T-helper 17 cell (primary cell): ENCODE measurements at places on chromosomes 6 and 20. TPM values are rescaled to one million over a fixed set of nuclear protein-coding genes. Genes with fewer than 3 reads are reported as not detected.
A peak's percentile ranks its signal among the peaks of the same experiment; 100 is the strongest.

DNA sequence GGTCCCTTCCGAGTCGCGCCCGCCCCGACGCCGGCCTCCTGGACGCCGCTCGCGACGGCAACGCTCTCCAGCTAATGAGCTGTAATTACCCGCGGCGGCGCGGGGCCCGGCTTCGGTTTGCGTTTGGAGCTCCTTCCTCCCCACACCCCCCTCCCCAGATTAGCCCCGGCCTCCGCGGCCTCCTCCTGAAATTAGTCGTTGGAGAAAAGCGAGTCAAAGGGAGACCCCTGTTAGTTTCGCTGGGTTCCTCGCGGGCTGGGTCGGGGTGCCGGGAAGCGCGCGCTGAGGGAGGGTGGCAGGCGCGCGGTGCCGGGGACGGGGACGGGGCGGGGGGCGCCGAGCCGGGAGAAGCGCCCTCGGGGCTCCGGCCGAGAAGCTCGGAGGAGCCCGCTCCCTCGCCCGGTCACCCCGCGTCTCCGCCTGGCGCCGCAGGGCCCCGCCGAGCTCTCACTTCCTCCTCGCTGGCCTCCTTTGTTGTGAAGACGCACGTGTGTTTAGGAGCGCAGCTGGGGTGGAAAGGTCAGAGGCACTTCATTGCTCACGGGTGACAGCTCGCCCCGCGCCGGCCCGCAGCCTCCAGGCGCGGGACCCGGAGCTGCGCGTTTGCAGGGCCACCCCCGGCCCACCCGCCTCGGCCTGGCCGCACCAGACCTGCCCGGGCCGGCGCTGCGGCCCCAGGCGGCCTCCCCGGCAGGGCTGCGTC lies 4.9 kb downstream of the FOXC1 start:
- peaks cover 46% of the 10 kb centered on the region for H3K27me3 ChIP-seq
- no peak overlapping the region for H3K27ac ChIP-seq
- no peak overlapping the region for H3K4me3 ChIP-seq
- peaks cover 19% of the 10 kb centered on the region for H3K4me1 ChIP-seq
- peaks cover 4% of the 10 kb centered on the region for H3K36me3 ChIP-seq
- no peak for DNase-seq

DNA sequence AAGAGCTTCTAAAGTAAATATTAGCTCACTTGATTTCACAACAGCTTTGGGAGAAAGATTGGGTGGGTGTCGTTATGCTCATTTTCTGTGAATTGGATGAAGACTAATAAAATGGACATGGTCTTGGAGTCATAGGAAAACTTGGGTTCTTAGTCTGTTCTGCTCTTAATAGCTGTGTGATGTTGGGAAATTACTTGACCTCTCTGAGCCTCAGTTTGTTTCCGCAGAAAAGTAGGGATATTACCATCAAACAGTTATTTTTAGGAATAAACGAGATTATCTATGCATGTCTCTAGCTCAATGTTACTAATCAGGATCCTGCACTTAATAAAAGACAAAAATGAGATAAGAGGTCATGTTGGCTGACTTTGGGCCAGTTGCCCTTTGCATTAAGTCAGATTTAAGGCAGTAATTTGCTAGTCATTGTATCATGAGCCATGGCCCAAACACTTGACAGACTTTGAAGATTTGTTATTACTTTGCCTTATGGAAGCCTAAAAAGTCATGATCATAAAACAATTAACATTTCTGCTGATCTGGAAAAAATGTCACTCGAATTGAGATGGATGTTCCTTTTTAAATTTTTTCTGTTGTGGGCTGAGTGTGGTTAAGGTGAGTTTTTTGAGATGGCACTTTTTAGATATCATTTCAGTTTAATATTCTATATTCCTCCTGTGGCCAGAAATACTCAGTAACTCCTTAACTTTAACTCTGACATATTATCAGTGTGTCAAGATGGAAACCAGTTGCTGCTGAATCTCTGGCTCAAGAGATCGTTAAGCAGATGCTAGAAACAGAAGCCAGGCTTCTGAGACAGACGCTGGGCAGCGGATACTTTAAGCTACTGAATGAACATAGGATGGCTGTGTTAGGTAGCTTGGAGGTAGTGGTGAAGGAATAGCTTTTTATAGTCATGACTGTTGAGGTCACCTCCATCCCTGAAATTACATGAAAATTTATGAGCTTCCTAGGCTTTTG lies 291.6 kb downstream of the PHF3 start:
- no peak overlapping the region for H3K27ac ChIP-seq
- H3K4me3 ChIP-seq: no peak overlapping the region
- H3K4me1 ChIP-seq: no peaks in the 10 kb centered on the region
- H3K27me3 ChIP-seq: peaks cover 7% of the 10 kb centered on the region

DNA sequence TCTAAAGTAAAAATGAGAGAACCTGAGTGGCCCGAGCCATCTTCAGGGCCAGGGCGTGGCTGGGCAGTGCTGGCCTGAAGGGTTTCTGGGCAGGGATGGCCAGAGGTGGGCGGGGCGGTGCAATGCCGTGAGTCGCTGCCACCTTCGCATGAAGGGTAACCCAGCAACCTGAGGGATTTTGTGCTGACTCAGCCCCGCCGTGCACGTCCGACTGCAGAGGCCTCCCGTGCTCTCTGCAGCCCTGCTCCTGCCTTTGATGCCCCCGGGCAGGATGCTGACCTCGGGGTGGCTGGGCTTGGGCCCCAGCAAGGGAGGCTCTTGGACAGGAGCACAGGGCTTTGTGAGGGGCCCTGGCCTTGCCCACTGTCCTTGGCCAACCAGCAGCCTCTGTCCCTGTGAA lies 81.7 kb upstream of the GATA5 start:
- no peak for DNase-seq
- no peak overlapping the region for H3K27ac ChIP-seq
- H3K36me3 ChIP-seq: no peaks in the 10 kb centered on the region
- peaks cover 4% of the 10 kb centered on the region for H3K4me1 ChIP-seq
- no peak overlapping the region for H3K4me3 ChIP-seq

DNA sequence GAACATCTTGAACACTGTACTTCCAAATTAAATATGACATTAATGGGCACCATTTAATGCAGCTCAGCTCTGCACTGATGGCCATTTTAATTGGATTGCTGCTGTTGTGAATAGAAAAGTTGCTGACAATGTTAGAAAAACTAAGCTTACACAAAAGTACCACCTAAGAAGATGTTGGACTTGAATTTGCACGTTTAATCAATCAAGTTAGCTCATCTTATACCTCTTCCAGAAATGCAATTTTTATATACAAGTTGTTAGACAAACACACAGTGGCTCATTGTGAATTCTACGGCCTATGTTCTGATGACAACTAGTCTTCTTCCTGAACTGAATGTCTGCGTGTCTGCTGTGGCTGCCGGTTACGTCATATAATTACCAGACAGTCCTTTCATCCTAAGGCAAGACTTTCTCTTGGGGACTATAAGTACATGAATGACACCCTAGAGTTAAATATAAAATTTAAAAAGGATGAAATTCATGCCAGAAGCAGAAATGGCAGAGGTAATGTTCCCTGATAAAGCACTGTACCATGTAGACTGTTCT lies 330.2 kb downstream of the EPM2A start:
- no peak for DNase-seq
- H3K27ac ChIP-seq: no peak overlapping the region
- no peak overlapping the region for H3K4me3 ChIP-seq
- H3K27me3 ChIP-seq: no peaks in the 10 kb centered on the region

DNA sequence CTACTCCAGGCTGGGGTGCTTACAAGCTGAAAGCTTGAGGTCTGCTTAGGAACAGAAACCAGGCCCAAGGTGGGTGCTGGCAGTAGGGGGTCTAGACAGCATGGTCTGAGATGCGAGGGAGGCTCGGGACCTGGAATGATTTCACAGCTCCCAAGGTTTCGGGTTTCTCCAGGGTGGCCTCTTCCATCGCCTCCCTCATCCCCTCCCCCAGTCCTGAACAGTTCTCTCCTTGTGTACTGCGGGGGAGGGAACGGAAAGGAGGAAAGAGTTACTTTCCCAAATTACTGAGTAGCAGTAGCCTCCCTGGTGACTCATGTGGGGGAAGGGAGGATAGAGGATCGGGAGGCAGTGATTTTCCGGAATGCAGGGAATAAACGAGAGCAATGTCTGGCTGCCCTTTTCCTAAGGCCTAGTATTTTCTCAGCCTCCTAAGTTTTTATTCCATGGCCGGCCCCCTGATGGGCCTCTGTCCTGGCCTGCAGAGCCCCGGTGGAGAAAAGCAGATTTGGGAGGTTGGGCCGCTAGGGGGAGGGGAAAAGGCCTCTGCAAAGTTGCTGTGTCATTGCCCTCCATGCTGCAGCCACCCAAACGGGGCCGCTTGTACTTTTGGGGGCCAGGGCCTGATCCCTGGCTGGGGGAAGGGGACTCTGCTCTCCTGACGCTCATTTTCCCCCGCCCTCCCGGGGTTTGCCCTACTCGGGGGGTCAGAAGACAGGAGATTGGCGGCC lies 1.5 kb downstream of the BRD2 start:
- peaks cover 69% of the 10 kb centered on the region for H3K4me1 ChIP-seq
- peak; percentile 49 for DNase-seq
- H3K36me3 ChIP-seq: peaks cover 13% of the 10 kb centered on the region
- H3K4me3 ChIP-seq: peak overlapping the region; percentile 100

Gene BEND6
- total RNA-seq: not detected

Gene REPS1
- 88.6 TPM for total RNA-seq
